ENCODE measurements at places on chromosomes 5 and 9.

- DNase-seq: no peak
Measured at GRCh38 chr5:10756549-10756948, 4.5 kb downstream of the DAP start.

DNA sequence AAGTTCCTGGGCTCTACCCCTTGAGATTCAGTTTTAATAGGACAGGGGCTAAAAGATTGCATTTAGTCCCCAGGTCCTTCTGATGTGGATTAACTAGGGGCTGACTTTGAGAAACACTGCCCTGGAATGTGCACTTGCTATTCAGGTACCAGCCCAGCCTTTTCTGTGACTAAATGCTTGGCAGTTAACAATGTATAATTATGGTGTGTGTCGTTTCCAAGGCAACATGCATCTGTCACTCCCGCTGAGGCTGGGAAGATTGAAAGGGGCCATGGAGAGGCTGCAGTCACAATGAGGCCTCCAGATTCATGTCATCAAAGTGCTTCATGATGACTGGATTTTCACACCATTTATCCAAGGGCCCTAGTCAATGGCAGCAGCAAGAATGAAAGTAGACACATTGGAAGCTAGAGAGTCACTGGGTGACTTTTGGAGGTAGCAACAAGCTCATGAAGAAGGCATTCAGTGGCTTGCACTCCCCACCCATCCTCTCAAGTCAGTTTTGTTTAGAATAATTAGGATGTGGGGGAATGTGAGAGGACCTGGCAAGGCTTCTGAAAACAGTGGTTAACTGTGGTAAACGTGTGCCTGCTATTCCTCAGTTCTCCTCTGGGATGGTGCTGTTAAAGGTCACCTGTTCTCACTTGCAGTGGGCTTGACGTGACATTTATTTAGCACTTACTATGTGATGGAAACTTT, 28.3 kb downstream of the RAI14 start:
- DNase-seq: peak; percentile 63

GRCh38 chr5:118522626-118523025, 465.7 kb downstream of the DTWD2 start:
- no peak for DNase-seq

DNA sequence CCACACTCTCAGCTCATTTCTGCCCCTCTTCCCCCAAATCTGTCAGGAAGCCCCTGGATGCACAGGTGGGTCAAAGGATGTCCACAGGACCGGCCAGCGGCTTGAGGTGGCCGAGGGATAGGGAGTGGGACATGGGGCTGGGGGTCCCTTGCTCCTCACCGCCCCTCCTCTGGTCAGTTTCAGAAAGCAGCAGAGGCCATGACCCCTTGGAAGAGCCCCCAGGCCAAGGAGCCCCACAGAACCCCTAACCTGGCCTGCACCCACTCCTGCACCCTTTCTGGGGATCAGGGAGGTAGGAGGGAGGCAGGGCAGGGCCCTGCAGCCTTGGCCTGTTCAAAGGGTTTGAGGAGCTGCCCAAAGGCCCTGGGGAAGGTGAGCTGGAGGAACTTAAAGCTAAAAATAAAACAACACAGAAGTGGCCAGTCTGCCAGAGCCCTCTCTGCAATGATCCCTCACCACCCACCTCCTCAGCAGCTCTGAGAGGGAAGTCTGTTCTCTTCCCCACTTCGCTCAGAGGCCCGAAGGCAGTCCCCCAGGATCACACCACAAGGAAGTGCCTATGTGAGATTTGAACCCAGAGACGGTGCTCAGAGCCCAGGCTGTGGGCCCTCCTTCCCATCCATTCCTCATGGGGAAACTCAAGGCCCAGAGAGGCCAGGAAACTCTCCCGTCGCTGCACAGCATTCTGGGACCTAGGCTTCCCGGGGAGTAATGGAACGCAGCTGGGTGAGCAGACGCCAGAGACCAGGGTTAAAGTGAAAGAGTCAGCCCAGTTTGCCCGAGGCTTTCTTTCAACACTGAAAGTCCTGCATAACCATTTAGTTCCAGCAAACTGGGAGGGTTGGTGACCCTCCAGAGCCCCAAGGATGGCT, 910 bp downstream of the ENG start:
- DNase-seq: no peak

GRCh38 chr5:126686451-126687126, 85.8 kb downstream of the PHAX start:
- no peak for DNase-seq

DNA sequence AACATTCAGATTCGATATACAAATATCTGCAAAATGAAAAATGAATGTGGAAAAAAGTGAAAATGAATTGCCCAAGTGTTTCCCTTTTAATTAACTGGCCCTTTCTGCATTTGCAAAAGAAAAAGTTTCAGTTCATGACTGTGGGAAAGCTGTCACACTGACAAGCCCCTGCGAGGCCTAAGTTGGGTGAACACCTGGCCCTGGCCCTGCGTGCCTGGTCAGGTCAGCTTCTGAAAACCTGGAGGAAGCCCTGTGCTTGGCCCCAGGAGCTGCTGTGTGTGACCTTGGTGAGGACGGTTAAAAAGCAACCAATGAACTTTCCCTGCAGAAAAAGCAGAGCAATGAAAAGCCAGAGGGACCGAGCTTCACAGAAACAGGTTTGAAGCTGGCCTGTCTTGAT, 41.0 kb upstream of the SHC3 start:
- no peak for DNase-seq

DNA sequence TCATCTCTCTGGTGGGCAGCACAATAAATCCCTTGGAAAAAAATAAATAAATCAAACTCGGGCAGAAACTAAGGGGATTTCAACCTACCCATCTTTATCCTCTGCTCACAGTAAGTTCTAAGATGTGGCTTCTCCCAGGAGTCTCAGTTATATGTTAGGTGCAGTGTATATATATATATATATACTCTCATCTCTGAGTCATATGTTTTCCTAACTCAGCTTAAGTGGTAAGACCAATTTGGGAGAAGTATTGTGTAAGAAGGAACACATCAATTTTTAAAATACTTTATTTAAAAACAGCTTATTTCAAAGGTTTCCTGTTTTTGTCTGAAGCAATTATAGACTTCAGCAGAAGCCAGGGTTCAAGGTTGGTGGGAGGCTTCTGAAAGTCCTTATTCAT, 20.3 kb upstream of the OSMR start:
- DNase-seq: no peak

DNA sequence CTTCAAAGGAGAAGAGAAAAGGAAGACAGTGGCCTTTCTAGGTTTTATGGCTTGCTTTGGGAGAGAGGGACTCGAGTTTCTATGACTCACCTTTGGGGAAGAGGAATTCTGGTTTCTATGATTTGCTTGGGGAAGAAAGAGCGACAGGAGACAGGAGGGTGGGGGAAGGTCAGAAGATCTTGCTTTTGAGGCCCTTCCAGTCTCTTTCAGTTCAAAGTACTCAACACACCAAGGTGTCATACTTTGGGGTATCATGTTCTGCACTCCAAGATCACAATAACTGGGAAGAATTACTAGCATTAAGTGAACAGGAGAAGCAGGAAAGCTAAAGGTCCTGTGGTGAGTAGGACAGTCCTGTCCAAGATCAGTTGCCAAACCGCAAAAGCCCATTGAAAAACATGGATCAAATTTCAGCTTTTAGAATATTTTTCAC, 324.5 kb downstream of the ARHGEF28 start:
- DNase-seq: no peak

DNA sequence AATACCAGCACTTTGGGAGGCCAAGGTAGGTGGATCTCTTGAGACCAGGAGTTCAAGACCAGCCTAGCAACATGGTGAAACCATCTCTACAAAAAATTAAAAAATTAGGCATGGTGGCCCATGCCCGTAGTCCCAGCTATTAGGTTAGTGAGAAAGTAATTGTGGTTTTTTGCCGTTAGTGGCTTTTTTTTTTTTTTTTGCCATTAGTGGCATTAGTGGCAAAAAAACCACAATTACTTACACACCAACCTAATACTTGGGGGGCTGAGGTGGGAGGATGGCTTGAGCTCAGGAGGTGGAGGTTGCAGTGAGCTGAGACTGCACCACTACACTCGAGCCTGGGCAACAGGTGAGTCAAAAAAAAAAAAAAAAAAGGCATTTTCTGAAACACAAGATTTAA, 27.8 kb downstream of the MLANA start:
- no peak for DNase-seq

GRCh38 chr9:115591584-115591984, 473.6 kb upstream of the TNC start:
- peak; percentile 77 for DNase-seq

DNA sequence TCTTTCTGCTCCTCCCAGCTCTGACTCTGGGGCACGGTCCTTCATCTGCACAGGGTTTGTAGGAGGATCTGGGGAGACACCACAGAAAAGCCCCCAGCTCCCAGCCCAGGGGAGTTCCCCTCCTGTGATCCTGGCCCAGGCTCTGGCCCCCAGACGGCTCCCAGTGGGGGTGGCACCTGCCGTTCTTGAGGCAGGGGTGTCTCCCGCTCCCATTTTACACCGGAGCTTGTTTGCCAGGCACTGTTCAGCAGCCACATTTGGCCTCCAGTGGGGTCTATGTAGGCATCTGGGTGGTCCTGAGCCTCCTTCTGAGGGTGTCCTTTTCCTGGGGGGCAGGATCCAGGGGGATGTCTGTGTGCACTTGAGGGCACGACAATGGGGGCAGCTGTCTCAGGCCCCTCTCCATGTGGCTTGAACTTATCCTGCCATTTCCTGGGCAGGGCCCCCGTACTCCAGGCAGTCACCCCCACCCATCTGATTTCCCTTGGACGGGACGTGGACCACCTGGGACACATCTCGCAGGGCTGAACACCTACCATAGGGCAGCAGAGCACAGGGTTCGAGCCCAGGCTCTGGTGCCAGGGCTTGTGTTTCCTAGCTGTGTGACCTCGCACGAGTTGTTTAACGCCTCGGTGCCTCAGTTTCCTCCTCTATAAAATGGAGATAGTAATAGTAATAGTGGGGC, 275.0 kb upstream of the MVB12B start:
- no peak for DNase-seq

- DNase-seq: no peak
Measured at GRCh38 chr5:169106911-169107706, 193.8 kb downstream of the SLIT3 start.

DNA sequence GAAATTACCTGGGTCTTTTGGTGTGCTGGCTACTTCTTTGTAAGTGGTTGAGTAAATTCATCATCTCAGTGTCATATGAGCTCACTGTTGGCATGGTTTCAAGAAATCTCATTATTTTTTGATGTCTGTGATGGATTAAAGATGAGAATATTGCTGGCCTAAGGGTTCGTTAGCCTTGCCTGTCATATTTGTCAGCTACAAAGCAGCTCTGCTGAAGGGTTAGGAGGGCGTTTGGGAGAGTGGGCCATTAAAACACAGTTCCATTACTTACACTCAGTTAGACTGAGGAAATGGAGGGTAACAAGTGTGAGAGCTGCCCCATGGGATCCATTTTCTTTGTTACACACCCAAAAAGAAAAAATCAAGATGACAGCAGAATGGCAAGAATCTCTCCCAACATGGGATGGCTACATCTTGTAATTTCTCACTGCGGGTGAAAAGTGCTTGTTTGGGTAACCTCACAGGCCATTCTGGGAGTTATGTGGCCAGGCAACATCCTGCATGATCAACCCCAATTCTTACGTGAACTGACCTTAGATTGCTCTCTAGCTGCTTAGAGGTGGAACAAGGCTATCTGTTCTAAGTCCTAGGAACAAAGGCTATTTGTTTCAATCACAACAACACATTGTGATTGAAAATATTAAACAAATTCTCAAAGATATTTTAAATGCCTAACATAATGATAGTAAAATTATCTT, 609.5 kb upstream of the RGMB start:
- no peak for DNase-seq

GRCh38 chr9:128244837-128245231, 31.0 kb downstream of the GOLGA2 start:
- DNase-seq: peak; percentile 98

DNA sequence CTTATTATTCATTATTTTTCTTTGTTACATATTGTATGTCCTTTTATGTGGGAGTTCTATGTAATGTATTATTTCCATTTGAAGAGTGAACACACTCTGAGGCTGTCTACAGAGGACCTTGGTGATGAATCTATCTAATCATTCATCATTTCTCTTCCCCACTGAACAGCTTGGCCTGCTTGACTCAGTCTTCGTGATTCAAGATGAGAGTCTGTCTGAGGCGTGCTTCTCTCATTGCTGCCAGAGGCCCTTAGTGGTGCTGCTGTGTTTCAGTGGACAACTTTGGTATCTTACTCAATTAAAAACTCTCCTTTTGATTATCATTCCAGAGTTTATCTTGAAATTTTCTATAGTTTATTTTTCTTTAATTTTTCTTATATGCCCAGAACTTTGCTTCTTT, 318.1 kb upstream of the DAB2 start:
- no peak for DNase-seq

GRCh38 chr5:149550594-149551226, 529 bp downstream of the CSNK1A1 start:
- DNase-seq: no peak

- DNase-seq: no peak
Measured at GRCh38 chr9:13447843-13448422, 168.4 kb upstream of the MPDZ start.

Data from right hindlimb (tissue), 1 donor.